Right lobe of liver (tissue), 6 donors: ENCODE measurements at places on chromosomes 12 and 14. TPM values are rescaled to one million over a fixed set of nuclear protein-coding genes. Genes with fewer than 3 reads are reported as not detected.

- no peaks in the 10 kb centered on the region for H3K27me3 ChIP-seq
- no peak overlapping the region for H3K4me3 ChIP-seq
- no peaks in the 10 kb centered on the region for H3K36me3 ChIP-seq
- DNase-seq, result no peak
- H3K4me1 ChIP-seq, result no peaks in the 10 kb centered on the region
- H3K27ac ChIP-seq, result no peak overlapping the region
These were observed 21.9 kb upstream of the PPP2R5C start for GRCh38 chr14:101739446-101740141.

DNA sequence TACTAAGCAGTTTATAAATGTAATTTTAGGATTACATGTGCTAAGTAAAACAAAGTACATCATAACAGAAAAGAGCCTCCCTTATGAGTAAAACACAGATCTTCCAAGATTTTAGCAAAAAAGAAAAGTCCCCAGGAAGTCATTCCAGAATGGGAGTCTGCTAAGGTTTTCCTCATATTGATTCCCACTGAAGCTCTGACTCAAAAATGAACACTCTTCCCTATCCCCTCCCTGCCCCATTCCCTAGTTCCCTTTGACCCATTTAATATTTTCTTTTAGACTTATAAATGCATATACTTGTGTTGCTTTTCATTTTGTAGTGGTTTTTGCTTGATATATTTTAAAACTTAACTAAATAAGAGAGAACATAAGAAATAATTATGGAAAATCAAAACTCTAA is 40.1 kb downstream of the PTGER2 start:
- H3K36me3 ChIP-seq, result no peaks in the 10 kb centered on the region
- no peak overlapping the region for H3K27ac ChIP-seq
- H3K4me1 ChIP-seq, result no peaks in the 10 kb centered on the region
- no peak for DNase-seq
- no peak overlapping the region for H3K4me3 ChIP-seq

GRCh38 chr12:46373301-46374296 is 1.0 kb upstream of the SLC38A2 start:
- H3K27ac ChIP-seq, result peak overlapping the region; percentile 98
- peak; percentile 73 for DNase-seq
- peak overlapping the region; percentile 84 for H3K4me3 ChIP-seq
- H3K36me3 ChIP-seq, result peaks cover 25% of the 10 kb centered on the region

DNA sequence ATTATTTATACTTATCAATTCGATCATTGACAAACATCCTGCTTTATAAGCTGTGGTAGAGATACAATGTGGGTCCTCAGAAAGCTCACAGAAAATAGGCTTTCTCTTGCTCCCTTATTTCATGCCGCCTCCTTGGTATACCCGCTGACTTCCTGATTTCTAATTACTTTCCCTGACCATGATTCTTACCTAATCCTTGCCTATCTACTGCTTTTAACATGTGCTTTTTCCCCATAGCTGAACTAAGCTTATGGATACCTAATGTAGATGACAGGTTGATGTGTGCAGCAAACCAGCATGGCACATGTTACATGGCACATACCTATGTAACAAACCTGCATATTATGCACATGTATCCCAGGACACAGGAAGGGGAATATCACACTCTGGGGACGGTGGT is 65.1 kb downstream of the ITPR2 start:
- H3K36me3 ChIP-seq, result no peaks in the 10 kb centered on the region
- H3K4me3 ChIP-seq, result no peak overlapping the region
- no peak for DNase-seq

- DNase-seq, result peak; percentile 56
- no peak overlapping the region for H3K4me3 ChIP-seq
- no peaks in the 10 kb centered on the region for H3K27me3 ChIP-seq
- no peaks in the 10 kb centered on the region for H3K36me3 ChIP-seq
- H3K4me1 ChIP-seq, result no peaks in the 10 kb centered on the region
These were observed 51.4 kb downstream of the ERH start for GRCh38 chr14:69346710-69347109.

GRCh38 chr14:47226877-47227520 is 448.4 kb downstream of the MDGA2 start:
- H3K27ac ChIP-seq, result no peak overlapping the region
- no peak overlapping the region for H3K4me3 ChIP-seq
- no peaks in the 10 kb centered on the region for H3K27me3 ChIP-seq
- H3K36me3 ChIP-seq, result no peaks in the 10 kb centered on the region

DNA sequence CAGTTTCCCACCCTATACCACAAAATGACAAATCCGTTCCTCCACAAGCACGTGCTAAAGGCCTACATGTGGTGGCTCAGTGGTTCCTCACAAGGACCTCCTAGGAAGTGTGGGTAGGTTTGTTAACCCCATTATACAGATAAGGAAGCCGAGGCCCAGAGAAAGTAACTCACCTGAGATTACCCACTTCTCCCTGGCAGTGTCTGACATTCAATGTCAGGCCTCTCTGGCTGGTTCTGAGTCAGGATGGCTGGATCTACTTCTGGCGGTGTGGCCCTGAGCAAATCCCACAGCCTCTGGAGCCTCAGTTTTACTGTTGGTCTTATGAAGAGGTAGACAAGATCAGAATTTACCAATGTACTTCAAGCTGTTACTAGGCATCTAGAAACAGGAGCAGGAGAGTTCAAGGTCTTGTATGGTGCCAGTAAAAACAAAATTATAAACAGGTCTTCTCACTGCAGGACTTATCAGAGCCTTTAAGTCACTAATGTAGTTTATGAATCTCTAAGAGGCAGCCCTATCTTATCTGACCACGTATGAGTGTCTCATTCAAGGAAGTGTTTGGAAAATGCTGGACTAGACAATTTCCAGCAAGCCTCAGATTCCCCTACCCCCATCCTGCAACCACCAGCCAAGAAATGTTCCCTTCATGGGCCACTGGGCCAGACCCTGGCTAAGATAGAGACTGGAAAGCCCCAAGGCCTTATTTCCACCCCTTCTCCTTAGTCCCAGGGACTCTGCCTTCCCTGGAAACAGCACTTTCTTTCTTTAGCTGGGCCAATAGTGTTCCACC is 4.2 kb downstream of the HSPB8 start:
- no peaks in the 10 kb centered on the region for H3K4me1 ChIP-seq
- H3K4me3 ChIP-seq, result no peak overlapping the region
- no peaks in the 10 kb centered on the region for H3K36me3 ChIP-seq
- H3K27ac ChIP-seq, result no peak overlapping the region
- H3K27me3 ChIP-seq, result no peaks in the 10 kb centered on the region

GRCh38 chr12:77949943-77950342 is 119.2 kb downstream of the NAV3 start:
- H3K27me3 ChIP-seq, result no peaks in the 10 kb centered on the region
- H3K4me3 ChIP-seq, result no peak overlapping the region
- DNase-seq, result no peak
- H3K27ac ChIP-seq, result no peak overlapping the region
- H3K36me3 ChIP-seq, result no peaks in the 10 kb centered on the region

- peak overlapping the region; percentile 62 for H3K27ac ChIP-seq
- H3K4me1 ChIP-seq, result no peaks in the 10 kb centered on the region
- no peaks in the 10 kb centered on the region for H3K27me3 ChIP-seq
These were observed 15.0 kb downstream of the ACACB start for GRCh38 chr12:109131154-109132050.

DNA sequence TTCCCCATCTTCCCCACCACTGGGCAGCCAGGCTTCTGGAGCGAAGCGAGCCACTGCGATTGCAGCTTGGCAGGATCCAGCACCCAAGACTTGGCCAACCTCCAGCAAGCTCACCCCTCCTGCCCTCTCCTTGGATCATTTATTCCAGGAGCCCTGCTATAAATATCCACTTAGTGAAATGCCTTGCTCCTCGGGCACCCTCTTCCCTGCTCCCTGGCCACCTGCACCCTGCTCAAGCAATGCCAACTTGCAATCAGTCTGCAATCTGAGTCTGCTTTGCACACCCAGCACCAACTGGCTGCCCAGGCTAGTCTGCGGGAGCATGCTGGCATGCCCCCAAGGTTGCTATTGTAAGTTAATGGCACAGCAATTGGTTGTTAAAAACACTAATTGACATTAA is 666.0 kb downstream of the MED13L start:
- H3K27ac ChIP-seq, result no peak overlapping the region
- H3K27me3 ChIP-seq, result no peaks in the 10 kb centered on the region
- no peaks in the 10 kb centered on the region for H3K4me1 ChIP-seq
- no peak overlapping the region for H3K4me3 ChIP-seq

DNA sequence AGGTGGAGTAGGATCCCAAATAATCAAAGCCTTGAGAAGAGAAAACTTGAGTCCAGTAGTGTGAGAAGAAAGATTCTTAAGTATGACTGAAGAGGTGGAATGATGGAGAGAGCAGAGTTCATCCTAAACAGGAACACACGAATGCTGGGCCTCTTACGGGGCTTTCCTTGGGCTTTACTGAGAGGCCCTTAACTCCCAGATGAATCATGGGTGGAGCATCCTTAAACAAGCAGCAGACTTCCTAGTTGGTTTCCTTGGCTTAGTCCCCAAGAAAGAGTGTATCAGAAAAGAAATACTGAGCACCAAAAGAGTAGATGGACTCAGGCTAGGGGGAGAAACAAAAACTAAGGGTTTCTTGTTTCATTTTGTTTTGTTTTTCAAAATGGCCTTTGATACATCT is 132.5 kb downstream of the GPR135 start:
- no peak overlapping the region for H3K27ac ChIP-seq
- no peaks in the 10 kb centered on the region for H3K27me3 ChIP-seq
- no peak for DNase-seq
- no peaks in the 10 kb centered on the region for H3K4me1 ChIP-seq
- H3K4me3 ChIP-seq, result no peak overlapping the region

DNA sequence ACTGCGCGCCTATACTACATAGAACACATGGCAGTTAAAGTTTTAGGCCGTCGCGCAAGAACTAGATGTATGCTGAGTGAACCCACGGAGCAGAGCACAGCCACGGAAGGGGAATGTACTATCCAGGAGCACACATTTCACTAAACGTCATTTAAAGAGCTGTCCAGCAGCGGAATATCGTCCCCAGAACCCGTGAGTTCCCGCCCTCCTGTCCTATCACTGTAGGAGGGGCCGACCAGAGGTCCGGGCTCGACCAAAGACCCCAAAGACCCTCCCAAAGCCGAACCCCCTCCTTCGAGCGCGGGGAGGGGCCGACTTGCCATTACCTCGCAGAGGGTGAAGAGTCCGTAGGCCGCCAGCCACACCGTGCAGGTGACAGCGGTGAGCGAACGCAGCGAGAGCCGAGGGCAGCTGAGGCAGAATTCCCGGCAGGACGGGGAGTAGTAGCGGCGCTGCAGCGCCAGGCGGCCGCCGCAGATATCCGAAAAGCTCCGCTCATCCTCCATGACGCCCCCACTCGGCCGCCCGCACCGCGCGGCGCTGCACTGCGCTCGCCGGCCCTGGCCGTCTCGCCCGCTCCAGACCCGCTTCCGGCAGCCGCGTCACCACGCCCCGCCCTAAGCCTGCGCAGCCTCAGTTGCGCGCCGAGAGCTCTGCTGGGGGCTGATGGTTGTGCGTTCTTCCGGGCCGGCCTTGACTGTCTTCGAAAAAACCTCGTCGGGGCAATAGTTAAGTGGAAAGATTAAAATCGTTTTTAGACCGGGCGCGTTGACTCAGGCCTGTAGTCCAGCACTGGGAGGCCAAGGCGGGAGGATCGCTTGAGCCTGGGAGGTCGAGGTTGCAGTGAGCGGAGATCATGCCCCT is at the start of gene PIGH:
TSS of gene PIGH (minus strand) at position 571 of the 864 bp plus-strand sequence. CDS start at position 506, 65 bp downstream.
- H3K4me3 ChIP-seq, result peak within 1 kb of the TSS; percentile 83
- H3K27ac ChIP-seq, result peak within 1 kb of the TSS; percentile 82
- DNase-seq, result peak; percentile 93
- H3K36me3 ChIP-seq, result no peaks in the 10 kb centered on the region
- H3K4me1 ChIP-seq, result no peaks in the 10 kb centered on the region

GRCh38 chr14:76088771-76089571 is 62.8 kb upstream of the GPATCH2L start:
- H3K36me3 ChIP-seq, result no peaks in the 10 kb centered on the region
- no peak overlapping the region for H3K4me3 ChIP-seq
- H3K27me3 ChIP-seq, result no peaks in the 10 kb centered on the region
- no peaks in the 10 kb centered on the region for H3K4me1 ChIP-seq

DNA sequence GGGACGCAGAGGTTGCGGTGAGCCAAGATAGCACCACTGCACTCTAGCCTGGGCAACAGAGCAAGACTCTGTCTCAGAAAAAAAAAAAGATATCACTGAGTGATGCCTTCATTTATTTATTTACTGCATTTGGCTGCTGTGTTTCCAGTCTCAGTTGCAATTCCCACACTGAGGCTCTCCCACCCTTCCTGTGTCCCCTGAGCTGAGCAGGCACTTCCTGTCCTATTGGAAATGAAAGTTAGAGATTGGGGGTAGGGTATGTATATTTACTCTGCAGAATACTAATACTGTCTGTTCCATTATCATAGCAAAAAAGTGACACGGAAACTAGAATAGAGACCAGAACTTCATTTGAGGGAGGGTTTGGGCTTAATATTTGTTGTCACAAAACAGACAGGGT is 1.6 kb upstream of the RBMS2 start:
- peak overlapping the region; percentile 71 for H3K27ac ChIP-seq
- no peak overlapping the region for H3K4me3 ChIP-seq
- H3K36me3 ChIP-seq, result no peaks in the 10 kb centered on the region

GRCh38 chr12:108561852-108562347 is 496 bp upstream of the ISCU start:
- H3K4me3 ChIP-seq, result peak overlapping the region; percentile 76
- H3K27ac ChIP-seq, result peak overlapping the region; percentile 88
- no peaks in the 10 kb centered on the region for H3K36me3 ChIP-seq
- no peaks in the 10 kb centered on the region for H3K27me3 ChIP-seq
- DNase-seq, result no peak
- H3K4me1 ChIP-seq, result peaks cover 9% of the 10 kb centered on the region

CCDC184 gene
- total RNA-seq, result 0.46 TPM

KRT84 gene
- total RNA-seq, result not detected

IAPP gene
- not detected for total RNA-seq

MYH6 gene
- 0.12 TPM for total RNA-seq

TMTC2 gene
- 0.74 TPM for total RNA-seq

IKZF4 gene
- total RNA-seq, result 2.6 TPM

G2E3 gene
- 4.8 TPM for total RNA-seq

TMEM63C gene
- not detected for total RNA-seq

GRIP1 gene
- total RNA-seq, result not detected

NRL gene
- 2.9 TPM for total RNA-seq

ADAM21 gene
- not detected for total RNA-seq

KRT74 gene
- total RNA-seq, result not detected
